Cerebellum (tissue), 4 donors: ENCODE measurements at places on chromosomes 1 and 21.

DNA sequence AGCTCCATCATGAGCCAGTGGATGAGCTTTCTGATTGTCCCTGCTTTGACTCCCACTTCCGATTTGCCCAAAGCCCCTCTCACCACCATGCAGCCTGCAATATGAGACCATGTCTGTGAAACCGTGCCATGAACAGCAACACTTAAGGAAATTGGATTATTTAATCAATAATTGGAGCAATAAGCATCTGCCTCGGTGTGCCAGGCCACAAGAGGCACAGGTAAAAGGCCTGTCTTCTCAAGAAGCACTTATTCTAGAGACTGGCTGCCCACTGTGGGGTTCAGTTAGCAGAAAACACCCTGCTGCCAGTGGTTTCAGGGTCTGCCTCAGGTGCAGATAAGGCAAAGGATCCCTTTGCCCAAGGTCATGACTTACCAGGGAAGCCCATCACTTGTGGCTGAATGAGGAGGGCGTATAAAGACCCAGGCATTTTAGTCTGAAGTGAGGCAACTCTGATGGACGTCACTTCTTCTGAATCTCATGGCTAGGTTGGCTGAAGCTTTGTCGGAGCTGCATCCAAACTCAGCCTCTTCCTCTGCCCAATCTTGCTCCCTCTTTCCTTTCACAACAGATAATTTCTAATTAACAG lies 7.1 kb upstream of the CHI3L2 start:
- DNase-seq: no peak

GRCh38 chr1:235775246-235775860 lies 91.4 kb downstream of the LYST start:
- DNase-seq: no peak

- DNase-seq: no peak
These were observed 13.2 kb downstream of the SEMA6C start for GRCh38 chr1:151133018-151133806.

GRCh38 chr1:192579010-192579738 lies 3.6 kb downstream of the RGS1 start:
- DNase-seq: no peak

DNA sequence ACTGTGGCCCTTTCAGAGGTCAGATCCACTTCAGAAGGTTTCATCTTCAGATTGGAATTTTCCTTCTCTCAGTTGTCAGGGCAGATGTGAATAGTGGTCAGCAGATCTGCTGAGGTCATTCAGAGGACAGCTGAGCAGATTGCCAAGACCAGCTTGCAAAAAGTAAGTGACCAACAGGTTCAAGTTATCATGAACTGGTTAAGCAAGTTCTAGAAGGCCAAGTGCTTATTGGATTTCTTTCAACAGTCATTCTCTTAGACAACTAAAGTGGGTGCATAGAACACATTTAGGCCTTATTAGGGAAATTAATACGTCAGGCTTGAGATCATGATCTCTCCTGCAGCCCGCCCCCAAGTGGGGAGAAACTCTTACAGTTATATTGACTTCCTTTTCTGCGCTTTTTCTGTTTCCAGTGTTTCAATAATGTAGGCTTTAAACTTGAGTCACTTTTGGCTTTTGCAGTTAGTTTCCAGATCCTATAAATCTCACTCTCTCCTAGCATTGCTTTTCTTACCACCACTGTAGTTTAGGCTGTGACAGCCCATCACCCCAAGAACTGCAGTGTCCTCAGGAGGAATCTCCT lies 96.4 kb downstream of the C1orf21 start:
- DNase-seq: no peak
